Stimulated activated CD4-positive, alpha-beta T cell treated with anti-CD3 and anti-CD28 coated beads, Interleukin-15, amount 100 ng/mL, for 1 hour (primary cell): ENCODE measurements at places on chromosomes 2 and 18.

- no peak for DNase-seq
Observed at GRCh38 chr2:120949957-120950590, 214.4 kb downstream of the GLI2 start.

- DNase-seq, result no peak
Observed at GRCh38 chr2:59093571-59093970, 852.4 kb upstream of the FANCL start.

DNA sequence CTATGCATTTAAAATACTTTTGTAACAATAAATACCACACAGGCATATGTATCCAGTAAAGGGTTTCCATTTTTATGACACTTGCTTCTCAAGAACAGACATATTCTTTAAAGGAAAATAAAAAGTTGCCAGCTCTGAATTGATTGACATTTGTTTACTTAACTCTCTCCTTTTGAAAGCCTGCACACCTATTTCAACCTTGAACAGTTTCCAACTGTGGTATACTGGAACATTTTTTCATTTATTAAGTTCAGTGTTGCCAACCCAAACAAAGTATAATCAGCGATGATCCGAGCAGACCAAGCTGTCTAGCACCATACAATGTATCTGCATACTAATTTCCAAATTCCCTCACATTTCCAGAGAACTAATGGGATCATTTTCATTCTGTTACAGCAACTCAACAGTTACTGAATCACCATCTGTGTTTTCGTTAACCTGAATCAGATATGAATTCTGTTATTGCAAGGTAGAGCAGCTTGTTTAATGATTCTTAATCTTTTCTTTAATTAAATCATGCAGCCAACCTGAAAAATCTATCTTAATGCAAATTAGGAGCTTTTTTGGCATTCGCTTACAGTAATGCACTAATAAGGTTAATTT is 725.5 kb upstream of the ZEB2 start:
- DNase-seq, result no peak

- no peak for DNase-seq
Observed at GRCh38 chr2:43542285-43542933, 53.4 kb downstream of the THADA start.

DNA sequence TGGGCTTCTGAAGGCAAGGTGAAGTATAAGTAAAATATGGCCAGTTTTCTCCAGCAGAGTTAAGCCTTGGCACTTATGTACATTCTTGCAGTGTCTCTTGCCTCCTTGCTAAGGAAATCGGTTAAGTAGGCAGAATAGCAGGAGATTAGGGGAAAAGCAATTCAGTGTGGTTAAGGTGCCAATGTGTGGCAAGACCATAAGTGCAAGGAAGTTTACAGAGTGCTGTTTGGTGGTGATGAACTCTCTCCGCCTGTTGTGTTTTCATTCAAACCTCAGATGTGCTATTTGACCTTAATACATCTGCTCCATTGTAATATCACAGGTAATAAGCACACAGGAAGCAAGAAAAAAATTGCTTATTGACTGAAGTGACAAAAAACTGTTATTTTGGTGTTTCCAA is 156.1 kb downstream of the MGAT5 start:
- DNase-seq, result no peak

GRCh38 chr18:59643740-59644139 is 53.5 kb downstream of the CCBE1 start:
- no peak for DNase-seq

- no peak for DNase-seq
Observed at GRCh38 chr2:165401285-165401852, 68.1 kb upstream of the CSRNP3 start.

GRCh38 chr2:848099-848498 is 102.5 kb upstream of the SNTG2 start:
- DNase-seq, result no peak

DNA sequence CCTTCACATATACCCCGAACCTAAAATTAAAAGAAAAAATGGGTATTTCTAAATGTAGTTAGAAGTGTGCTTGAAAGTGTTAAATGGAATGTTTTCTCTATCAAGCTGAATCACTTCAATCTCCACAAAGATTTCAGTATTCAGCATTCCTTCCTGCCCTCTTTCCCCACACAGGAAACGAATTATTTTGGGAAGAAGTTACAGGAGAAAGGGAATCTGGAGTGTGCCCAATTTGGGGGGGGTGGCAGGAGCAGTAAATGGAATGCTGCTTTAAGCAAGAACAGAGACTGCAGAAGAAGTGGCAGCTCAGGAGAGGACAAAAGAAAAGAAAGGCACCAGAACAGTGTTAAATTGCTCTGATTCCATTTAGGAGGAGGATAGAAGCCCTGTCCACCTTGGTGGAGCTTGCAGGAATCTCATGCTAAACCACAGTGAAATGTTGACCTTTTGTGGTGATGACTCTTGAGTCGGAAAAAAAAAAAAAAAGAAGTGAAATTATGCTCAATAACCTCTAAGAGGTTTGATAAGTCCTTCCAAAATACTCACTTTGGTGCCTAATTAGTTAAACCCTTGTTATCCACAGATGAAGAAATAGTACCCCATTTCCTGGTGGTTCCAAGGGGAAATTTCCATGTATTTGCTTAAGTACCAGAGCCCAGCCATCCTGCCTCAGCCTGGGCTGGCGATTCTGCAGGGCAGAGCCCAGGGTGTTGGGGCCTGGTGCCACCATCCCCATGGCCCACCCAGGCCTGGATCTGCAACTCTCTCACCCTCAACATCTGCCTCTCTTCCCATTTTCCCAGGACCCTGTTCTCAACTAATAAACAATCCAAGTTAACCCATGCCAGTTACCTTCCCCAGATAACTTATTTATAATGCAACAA is 56.5 kb downstream of the MYO5B start:
- no peak for DNase-seq

DNA sequence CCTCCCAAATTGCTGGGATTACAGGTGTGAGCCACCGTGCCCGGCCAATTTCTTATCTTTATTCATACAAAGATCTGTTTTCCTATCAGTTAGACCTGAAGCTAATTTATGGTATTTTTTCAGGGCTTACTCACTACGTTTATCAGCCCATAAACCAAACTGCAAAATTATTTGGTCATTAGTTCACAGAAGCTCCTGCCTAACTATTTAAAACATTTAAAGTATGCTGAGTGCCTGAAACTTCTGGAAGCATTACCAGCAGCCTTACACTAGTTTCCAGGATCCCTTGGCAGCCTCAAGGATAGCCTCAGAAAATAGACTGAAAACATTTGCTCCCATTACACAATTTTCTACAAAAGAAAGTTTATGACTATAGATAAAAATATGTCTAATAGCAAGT is 68.8 kb downstream of the GALNT13 start:
- no peak for DNase-seq

DNA sequence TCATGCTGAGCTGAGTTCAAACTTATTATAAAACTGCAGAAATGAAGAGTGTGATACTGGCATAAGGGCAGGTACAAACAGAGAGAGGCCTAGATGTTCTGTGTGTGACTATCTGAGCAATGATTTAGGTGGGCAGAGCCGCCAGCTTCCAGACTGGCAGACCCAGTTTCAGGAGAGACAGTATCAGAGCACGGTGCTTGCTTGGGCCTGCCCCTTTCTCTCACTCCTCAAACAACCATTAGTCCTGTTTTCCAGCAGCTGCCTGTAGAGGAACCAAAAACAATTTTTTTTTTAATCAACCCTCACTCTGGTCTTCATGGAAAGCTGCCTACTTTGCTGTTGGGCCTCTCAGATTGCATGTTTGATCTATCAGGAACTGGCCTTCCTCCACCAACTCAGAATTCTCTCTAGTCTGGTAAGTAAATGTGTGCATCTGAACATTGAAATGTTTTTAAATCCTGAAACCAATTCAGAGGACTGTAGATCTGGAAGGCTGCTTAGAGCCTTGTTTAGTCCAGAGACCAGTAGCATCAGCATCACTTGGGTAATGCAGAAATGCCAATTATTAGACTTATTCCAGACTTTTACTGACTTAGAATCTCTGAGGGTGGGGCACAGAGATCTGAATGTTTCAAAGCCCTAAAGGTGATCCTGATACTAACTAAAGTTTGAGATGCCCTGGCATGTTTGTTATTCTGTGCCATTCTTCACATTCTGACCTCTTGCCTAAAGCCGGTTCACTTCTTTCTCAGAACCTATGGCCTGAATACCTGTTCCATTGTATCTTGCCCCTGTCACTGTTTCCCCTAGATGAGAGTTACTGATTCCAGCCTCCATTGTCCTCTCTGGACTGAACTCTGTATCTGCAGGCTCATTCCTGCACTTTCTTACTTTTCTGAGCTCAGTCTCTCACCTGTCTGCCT is 24.8 kb upstream of the CRIM1 start:
- DNase-seq, result no peak

DNA sequence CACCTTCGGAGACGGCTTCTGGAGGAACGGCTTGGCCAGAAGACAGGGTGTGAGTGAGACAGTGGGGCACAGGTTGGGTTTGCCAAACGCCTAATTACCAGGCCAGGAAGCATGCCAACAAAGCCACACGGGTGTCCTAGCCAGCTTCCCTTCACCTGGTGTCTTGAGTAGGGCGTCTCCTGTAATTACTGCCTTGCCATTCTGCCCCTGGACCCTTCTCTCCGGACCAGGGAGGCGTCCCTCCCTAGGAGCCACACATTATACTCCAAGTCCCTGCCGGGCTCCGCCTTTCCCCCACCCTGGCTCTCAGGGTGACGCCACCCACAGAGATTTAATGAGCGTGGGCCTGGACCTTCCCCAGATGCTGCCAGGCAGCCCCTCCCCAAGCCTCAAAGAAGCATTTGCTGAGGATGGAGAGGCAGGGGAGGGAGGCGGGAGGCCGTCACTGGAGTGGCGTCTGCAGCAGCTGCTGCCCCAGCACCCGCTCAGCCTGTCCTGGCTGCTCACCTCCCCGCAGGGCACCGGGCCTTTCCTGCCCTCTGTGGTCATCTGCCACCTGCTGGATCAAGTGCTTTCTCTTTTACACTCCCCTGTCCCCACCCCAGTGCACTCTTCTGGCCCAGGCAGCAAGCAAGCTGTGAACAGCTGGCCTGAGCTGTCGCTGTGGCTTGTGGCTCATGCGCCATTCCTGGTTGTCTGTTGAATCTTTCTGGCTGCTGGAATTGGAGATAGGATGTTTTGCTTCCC is 20.7 kb downstream of the FOSL2 start:
- DNase-seq, result no peak

GRCh38 chr2:11492720-11493119 is 26.8 kb upstream of the E2F6 start:
- no peak for DNase-seq

DNA sequence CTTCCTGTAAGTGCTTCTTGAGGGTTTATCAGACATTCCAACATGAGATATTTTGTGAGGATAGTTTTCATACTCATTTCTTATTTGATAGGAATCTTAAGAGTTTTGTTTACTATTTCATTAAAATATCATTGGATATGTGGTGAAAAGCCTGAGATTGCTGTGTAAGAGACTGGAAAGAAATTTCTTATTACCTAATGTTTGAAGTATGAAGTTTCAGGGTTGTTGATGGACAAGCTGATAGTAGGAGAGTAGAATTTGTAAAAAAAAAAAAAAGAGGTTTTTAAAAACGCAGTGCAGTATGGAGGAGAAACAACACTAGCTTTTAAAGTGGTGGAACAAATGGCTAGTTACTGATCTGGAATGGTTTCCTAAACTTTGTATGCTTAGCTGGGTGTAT is 7.7 kb downstream of the EPB41L5 start:
- DNase-seq, result no peak

DNA sequence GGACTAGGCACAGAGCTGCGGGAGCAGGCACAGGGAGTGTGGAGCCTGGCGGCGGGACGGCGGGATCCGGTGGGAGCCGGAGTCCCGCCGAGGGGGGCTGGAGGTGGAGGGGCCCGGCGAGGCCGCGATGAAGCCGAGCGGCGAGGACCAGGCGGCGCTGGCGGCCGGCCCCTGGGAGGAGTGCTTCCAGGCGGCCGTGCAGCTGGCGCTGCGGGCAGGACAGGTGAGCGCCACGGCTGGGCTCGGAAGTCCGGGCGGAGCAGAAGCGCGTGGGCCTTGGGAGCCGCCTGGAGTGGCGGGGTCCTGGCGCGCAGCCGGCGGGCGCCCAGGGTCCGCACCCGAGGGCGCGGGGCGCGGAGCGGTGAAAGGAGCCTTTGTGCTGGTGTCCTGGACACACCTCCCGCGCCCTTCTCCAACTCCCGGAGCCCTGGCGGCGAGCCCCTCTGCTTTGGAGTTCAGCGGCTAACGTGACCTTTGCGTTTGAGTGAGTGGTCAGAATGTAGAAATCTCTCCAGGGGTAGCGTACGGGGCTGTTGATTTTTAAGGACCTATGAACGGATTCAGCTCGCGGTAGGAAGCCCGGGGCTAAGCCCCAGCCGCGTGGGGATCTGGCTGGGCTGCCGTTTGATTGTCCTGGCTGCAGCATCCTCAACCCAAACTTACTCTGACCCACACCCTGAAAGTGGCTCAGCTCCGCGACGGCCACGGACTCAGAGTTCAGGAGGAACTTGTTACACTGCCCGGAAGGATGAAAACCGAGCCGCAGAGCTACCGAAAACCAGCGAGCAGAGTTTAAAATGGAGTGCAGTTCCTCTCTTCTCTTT is 448 bp downstream of the IMPA2 start:
- no peak for DNase-seq

GRCh38 chr2:228023619-228024018 is 152.2 kb downstream of the DAW1 start:
- DNase-seq, result no peak

DNA sequence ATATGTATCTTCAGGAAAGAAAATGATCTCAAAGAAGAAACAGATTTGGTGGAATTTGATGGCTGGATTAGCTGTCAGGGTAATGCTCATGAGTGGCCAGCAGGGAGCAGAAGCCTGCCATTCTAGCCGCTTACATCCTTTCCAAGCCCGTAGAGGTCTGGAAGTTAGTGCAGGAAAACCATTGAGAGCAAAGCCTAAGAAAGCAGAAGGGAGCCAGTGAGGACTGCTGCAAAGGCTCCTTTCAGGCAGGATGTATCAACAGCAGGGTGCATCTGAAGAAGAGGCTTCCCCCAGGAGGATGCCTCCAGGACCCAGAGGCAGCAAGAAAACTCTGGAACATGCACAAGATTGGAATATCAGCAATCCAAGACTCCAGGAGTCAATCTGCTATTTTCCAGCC is 22.9 kb upstream of the LBH start:
- no peak for DNase-seq

DNA sequence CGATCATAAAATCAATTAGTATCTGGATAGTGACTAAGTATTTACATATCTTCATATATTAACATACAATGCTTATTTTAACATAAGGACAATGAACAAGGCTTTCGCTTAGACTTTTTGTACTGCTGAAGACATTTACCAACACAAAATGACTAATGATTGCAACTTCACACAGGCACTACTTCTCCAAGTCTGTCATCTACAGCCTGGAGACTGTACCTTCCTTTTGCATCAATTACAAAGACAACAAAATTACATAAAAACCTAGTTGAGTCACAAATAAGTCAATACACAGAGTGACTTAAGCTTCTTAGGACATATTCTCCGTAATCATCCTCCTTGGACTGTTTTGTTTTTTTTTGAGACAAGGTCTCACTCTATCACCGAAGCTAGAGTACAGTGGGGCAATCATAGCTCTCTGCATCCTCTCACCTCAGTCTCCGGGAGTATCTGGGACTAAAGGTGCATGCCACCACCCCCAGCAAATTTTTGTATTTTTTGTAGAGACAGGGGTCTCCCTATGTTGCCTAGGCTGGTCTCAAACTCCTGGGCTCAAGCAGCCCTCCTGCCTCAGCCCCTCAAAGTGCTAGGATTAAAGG is 15.9 kb downstream of the PUM2 start:
- no peak for DNase-seq

- DNase-seq, result no peak
Observed at GRCh38 chr2:204116159-204116792, 179.7 kb downstream of the ICOS start.

- no peak for DNase-seq
Observed at GRCh38 chr18:55665506-55665905, 77.5 kb upstream of the TCF4 start.

GRCh38 chr2:99593692-99594427 is 104.0 kb upstream of the REV1 start:
- DNase-seq, result no peak
